ENCODE measurements at places on chromosomes 7 and 10.

GRCh38 chr7:3616306-3616705 is 315.3 kb downstream of the SDK1 start:
- no peak for DNase-seq

GRCh38 chr7:13790611-13791010 is 198.9 kb downstream of the ETV1 start:
- no peak for DNase-seq

DNA sequence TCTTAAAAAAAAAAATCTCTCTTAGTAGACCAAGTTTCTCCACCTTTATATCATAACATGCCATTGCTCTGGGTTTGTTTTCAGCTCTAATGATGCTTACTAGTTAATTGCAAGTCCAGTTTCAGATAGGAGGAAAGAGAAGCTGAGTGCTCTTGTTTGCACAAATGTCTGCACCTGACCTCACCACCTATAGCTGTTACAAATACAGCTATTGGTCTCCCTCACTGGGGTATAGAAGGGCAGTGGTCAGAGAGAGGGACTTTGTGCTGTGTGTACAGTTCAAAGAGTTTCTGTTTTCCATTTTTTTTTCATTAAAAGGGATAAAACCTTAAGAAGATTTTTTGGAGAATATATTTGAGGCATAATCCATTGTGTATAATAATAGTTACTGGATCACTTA is 52.7 kb downstream of the TAS2R16 start:
- DNase-seq = no peak

DNA sequence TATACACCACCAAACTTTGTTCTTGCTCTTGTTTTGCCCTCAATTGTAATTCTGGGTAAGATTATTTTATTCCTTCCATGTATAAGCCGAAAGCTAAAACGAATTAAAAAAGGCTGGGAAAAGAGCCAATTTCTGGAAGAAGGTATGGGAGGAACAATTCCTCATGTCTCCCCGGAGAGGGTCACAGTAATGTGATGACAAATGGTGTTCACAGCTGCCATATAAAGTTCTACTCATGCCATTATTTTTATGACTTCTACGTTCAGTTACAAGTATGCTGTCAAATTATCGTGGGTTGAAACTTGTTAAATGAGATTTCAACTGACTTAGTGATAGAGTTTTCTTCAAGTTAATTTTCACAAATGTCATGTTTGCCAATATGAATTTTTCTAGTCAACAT is 12.5 kb upstream of the CFAP69 start:
- no peak for DNase-seq

DNA sequence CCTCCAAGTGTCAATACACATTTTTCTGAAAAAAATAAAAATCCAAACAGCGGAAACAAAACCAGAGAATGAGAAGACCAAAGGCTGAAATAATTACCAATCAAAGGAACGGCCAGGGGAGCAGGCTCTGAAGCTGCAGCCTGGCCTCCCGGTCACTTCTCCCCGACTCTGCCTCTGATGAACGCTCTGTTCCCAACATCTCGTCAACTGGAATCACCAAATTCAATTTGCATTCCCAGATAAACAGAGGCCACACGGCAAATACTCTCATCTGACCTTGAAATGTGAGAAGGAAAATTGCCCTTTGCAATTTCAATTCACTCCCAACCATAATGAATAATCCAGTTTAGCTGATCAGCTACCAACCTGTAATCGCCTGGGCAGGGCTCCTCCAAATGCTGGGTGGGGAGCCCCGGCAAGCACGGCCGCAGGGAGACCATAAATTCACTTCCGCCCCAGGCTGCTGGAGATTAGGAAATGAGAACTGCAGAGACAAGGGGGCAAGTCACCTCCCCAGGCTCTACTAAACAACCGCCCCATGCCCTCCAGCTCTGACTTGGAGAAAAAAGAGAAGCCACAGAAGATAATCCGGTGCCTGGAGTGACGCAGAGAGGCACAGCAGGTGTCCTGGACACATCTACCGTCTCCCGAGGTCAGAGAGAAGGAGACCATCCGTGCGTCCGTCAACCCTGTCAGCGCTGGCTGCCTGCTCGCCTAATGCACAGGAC is 153.2 kb downstream of the MAD1L1 start:
- DNase-seq = no peak

DNA sequence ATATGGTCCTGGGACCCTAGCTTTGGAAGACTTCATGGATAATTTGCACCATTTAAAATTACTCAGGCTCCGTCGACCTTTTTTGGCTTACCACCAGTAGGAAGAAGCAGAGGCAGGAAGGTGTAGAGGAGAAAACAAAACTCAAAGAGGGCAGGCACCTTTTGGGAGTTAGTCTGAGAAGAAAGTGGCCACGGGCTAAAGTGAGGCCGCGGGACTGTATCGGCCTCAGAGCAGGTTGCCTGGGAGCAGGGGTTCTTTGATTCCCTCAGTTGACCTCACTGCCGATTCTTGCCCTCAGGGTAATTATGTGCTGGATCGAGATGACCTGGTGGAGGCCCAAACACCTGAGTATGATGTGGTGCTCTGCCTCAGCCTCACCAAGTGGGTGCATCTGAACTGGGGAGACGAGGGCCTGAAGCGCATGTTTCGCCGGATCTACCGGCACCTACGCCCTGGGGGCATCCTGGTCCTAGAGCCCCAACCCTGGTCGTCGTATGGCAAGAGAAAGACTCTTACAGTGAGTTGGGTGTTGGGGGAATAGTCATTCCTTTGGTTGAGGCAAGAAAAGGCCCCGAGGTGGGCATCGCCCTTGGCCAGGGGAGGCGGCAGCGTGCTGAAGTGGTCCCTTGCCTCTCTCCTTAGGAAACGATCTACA is 3.1 kb downstream of the MEPCE start:
- no peak for DNase-seq

DNA sequence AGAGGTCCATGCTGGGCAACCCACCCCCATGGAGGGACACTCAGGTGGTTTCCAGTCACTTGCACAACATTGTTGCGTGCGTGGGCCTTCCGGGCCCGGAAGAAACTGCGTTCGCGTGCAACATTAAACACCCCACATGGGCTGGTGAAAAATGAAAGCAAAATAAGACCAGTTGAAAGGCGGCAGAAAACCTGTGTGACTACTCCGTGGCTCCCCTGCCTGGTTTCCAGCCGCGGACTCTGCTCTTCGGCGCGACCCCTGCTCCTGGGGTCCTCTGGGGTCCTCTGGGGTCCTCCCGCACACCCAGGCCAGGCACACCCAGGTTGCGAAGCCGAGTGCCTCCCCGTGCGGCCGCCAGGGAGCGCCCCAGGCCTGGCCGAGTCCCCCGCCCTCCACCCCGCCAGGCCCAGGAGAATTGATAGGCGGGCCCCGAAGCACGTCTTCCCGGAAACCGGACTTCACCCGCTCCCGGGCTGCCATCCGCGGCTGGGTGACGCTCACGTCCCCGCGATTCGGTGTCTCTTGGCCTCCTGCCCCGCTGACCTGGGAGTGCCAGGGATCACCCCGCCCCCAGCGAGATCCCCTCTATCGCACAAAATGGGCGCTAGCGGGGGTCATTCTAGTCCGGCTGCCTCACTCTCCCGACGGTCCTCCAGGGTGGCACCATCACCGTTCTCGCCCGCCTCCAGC is 1.9 kb upstream of the SH2D4B start:
- no peak for DNase-seq

DNA sequence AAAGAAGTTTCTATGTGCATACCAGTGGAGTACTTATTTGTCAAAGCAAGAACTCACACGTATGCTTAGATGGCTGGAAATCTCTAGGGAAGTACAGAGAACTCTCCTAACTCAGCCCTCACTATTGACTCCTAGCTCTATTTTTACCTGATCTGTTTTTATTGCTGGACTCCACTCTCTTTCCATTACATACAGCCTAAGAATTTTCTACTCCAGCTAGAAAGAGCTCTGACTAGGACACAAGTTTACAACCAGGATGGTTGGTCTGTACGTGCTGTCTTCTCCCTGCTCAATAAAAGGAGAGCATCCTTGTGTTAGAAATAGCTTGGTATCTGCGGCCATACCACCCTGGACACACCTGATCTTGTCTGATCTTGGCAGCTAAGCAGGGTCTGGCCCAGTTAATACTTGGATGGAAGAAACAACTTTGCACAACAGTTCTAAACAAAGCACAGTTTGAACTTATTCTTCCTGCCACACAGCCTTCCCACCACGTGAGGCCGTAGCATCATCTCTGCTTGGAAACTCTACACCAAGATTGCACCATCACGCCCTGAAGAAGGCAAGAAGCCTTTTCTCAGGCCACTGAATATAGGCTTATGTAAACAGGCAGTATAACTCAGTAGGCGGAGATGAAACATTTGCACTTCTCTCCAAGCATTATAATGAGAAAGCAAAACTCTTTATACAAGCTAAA is 50.7 kb downstream of the KCNMA1 start:
- no peak for DNase-seq

- no peak for DNase-seq
These were observed 1.0 kb downstream of the SORCS3 start for GRCh38 chr10:104641937-104642657.

- DNase-seq = no peak
These were observed 410.7 kb downstream of the POM121L12 start for GRCh38 chr7:53446170-53446569.
